Stromal cell of bone marrow (primary cell): ENCODE measurements at places on chromosomes 1 and 21.

DNA sequence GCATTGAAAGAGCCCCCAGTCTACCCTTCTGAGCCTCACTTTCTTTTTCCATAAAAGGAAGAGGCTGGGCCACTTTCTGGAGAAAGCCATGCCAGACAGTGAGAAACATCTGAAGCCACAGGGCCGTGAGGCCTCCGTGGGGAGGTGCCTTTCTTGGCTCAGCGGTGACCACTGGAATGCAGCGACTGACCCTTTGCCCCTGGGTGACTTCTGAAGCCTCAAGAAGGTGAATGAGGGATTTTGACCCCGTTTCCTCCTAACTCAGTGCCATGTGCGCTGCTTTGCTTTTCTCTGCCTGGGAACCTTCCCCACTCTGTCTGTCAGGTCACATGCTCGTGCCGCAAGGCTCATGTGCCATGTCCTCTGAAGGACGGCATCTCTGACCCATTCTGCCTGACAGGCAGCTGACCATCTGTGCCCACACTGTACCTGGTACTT, 44.7 kb upstream of the A3GALT2 start:
- no peak for DNase-seq

GRCh38 chr1:179313004-179313403, 19.4 kb downstream of the SOAT1 start:
- DNase-seq = no peak

GRCh38 chr1:84031802-84032327, 32.9 kb upstream of the TTLL7 start:
- DNase-seq = no peak

DNA sequence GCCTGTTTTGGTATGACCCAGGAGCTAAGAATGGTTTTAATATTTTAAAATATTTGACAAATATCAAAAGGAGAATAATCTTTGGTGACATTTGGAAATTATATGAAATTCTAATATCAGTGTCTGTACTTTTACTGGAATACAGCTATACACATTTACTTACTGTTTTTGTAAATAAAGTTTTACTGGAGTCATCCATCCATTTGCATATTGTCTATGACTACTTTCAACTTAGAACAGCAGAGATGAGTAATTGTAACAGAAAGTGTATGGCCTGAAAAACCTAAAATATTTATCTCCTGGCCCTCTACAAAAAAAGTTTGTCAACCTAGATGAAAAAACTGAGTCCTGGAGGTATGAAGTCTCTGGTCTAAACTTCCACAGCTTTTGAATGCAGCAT, 5.8 kb upstream of the MAP3K7CL start:
- DNase-seq = no peak

DNA sequence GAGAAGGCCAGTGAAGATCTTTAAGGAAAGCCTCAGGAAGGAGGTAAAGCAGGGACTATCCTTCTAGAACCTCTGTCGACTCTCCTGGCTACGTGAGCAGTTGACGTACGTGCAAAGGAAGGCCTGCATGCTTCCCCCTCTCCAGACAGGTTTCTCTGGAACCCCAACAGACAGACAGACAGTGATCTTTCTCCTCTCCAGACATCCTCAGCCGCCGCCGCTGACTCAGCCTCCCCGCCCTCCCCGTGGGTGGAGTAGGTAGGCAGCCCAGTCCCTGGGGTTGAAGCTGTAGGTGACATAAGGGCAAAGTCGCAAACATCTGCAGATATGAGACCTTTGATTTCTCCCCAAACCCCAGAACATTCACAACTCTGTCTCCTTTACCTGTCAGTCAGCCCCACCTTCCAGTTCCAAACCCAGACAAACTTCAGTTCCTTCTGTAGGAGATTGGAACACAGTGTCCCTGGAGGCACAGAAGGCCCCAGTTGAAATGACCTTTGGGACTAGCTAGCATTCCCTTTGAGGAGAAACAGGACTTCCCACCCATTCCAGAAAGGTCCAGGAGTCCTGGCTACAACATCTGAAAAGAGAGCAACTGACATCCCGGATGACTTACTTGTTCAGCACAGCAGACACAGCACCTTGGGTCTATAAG, 146.0 kb upstream of the JUN start:
- DNase-seq = no peak

DNA sequence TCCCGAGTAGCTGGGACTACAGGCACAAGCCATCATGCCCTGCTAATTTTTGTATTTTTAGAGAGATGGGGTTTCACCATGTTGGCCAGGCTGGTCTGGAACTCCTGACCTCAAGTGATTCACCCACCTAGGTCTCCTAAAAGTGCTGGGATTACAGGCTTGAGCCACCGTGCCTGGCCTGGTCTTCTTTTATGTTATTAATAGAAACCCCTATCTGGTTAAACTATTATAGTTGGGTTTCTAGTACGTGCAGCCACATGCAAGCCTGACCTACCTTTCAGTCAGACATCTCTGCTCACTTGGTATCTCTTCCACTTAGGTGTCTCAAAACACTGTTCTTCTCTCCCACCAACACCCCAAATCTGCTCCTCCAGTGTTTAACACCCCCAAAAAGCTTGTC, 34.4 kb downstream of the PSEN2 start:
- DNase-seq = no peak
